ENCODE measurements at places on chromosomes 6 and 20. TPM values are rescaled to one million over a fixed set of nuclear protein-coding genes. Genes with fewer than 3 reads are reported as not detected.

DNA sequence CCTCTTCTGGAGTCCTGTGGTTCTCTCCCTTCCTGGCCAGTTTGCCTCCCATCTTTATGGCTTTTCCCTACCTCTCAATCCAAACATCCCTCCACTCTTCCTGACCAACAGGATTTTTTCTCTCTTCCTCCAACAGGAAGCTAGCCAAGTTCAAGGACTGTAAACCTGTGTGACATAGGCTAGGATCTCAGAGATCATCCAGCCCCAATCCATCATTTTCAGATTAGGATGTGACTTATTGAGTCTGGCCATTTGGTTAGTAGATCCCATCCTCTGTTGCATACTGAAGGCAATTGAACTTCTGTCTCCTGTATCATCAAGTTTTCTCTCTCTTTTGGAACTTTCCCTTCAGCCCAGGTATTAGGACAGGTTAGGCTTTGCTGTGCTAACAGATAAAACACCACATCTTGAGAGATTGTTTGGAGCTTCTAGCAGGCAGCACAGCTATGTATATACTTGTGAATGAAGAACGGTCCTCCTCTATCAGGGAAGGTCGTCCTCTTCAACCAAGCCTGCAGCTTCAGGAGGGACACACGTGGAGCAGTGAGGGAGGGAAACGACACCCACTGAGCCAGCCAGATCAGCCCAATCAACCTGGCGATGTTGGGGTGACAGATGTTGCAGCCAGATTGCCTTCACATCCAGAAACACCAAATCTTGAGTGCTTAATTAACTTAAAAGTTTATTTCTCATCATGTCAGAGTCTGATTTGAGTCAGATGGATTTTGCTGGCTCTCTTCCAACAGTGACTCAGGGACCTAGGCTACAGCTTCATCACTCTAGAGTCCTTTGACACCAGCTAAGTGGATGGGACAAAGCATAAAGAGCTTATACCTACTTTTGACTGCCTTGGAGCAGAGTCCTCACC lies 106.8 kb downstream of the GJA10 start:
- H3K36me3 ChIP-seq = no peaks in the 10 kb centered on the region
- no peak overlapping the region for H3K27ac ChIP-seq
- H3K27me3 ChIP-seq = no peaks in the 10 kb centered on the region

- H3K36me3 ChIP-seq = no peaks in the 10 kb centered on the region
- no peak for DNase-seq
- no peak overlapping the region for H3K4me3 ChIP-seq
- H3K4me1 ChIP-seq = peaks cover 6% of the 10 kb centered on the region
- no peak overlapping the region for H3K27ac ChIP-seq
- H3K27me3 ChIP-seq = no peaks in the 10 kb centered on the region
Observed at GRCh38 chr20:43923322-43923721, 8.7 kb downstream of the TOX2 start.

GRCh38 chr6:21185861-21186478 lies 407.6 kb upstream of the SOX4 start:
- no peaks in the 10 kb centered on the region for H3K27me3 ChIP-seq
- H3K27ac ChIP-seq = no peak overlapping the region
- H3K36me3 ChIP-seq = no peaks in the 10 kb centered on the region
- DNase-seq = no peak
- H3K4me3 ChIP-seq = no peak overlapping the region

DNA sequence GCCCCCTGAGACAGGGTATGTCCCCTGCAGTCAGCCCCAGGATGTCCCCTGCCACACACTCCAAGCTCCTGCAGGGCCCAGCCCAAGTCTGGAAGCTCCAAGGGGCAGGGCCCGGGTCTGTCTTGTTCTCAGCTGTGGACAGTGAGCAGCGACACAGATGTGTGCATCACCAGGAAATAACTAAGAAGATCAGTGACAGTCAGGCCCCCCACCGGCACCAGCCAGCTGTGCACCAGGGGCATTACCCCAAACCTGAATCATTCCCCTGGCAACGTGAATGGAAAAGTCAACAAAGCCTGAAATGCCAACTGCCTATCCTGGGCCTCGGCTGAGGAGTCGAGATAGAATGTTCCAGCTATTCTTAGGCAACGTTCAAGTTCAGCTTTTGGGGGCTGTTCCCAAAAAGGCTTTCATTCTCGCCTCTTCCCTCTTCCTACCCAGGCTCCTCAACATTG lies 105.0 kb downstream of the PREX1 start:
- no peaks in the 10 kb centered on the region for H3K27me3 ChIP-seq
- peak overlapping the region; percentile 41 for H3K27ac ChIP-seq
- H3K36me3 ChIP-seq = no peaks in the 10 kb centered on the region
- H3K4me3 ChIP-seq = no peak overlapping the region

DNA sequence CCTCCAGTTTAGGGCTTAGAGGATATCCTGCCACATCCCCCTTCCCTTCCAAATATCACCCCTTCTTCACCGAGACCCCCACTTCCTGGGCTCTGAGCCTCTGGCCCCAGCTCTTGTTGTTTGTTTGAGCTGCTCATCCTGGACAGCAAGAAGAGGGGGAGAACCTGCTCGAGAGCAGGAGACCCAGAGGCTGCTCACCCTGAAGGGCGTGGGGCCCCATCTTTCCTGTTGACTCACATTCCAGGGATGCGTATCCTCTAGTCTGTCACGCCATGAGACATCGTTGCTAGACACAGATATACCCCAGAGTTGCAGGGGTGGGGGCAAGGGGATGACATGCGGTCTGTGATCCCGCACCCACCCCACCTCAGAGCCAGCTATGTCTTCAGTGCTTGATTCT lies 5.7 kb upstream of the TNXB start:
- H3K4me1 ChIP-seq = peaks cover 56% of the 10 kb centered on the region
- H3K4me3 ChIP-seq = no peak overlapping the region
- no peak for DNase-seq
- peak overlapping the region; percentile 43 for H3K27ac ChIP-seq
- peaks cover 36% of the 10 kb centered on the region for H3K36me3 ChIP-seq

DNA sequence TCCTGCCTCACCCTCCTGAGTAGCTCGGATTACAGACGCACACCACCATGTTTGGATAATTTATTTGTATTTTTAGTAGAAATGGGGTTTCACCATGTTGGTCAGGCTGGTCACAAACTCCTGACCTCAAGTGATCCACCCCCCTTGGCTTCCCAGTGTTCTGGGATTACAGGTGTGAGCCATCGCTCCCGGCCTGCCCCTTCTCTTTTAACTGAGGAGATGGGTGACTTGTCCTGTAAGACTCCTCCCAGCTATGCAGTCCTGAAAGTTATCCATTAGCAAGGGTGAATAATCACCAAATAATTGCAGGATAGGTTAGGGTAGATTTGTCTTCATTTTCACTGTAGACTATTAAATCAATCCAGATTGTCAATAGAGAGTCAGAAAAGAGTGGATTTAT lies 40.5 kb upstream of the JARID2 start:
- no peak overlapping the region for H3K27ac ChIP-seq
- DNase-seq = no peak
- no peaks in the 10 kb centered on the region for H3K4me1 ChIP-seq
- no peaks in the 10 kb centered on the region for H3K36me3 ChIP-seq
- H3K4me3 ChIP-seq = no peak overlapping the region

- H3K4me1 ChIP-seq = peaks cover 7% of the 10 kb centered on the region
- no peak overlapping the region for H3K27ac ChIP-seq
- no peaks in the 10 kb centered on the region for H3K27me3 ChIP-seq
Observed at GRCh38 chr20:24499472-24499871, 30.0 kb downstream of the SYNDIG1 start.

DNA sequence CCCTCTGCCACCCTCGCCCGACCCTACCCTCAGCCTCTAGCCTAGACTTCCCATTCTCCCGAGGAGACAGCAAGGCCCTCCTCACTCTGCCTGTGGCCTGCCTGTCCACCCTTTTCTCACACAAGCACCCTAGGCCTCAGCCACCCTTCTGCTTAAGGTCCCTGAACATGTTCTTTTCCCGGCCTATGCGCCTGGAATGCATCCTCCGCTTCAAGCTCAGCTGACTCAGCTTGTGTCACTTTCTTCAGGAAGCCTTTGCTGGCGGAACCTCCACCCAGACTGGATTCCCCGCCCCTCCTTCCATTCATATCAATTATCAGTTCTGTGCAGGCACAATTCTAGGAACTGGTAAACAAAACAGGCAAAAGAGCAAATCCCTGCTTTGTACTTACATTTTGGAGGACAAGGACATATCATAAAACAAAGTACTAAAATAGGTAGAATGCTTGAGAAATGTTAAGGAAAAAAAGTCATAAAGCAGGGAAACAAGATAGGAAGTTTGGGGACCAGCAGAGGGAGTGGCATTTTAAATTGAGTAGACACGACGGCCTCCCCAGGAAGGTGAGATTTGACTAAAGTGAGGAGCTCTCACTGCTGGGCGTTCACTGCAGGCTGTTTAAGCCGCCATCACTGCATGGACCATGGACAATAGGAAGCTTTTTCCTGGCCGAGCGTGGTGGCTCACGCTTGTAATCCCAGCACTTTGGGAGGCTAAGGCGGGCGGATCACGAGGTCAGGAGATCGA lies 17.9 kb upstream of the SNHG17 start:
- no peaks in the 10 kb centered on the region for H3K27me3 ChIP-seq
- no peak overlapping the region for H3K27ac ChIP-seq
- H3K4me3 ChIP-seq = no peak overlapping the region
- DNase-seq = no peak

GRCh38 chr6:138695193-138695592 lies 78.4 kb upstream of the CCDC28A start:
- H3K4me3 ChIP-seq = no peak overlapping the region
- H3K27ac ChIP-seq = no peak overlapping the region
- no peak for DNase-seq

DNA sequence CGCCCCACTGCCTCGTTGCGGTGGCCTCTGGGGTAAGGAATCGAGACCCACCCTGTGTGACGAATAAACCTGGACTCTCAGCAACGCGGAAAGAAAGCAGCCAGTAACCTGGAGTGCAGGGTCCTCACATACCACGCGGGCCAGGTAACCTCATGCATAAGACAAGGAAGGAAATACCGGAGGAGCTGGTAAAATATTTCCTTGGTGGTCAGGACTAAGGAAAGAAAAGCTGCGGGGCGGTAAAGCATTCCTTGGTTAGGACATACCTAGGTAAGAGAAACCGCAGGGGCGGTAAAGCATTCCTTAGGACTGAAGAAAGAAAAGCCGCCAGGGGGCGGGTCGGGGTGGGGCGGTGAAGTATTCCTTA lies 80.7 kb downstream of the SYTL3 start:
- H3K27ac ChIP-seq = no peak overlapping the region
- H3K4me3 ChIP-seq = no peak overlapping the region
- no peaks in the 10 kb centered on the region for H3K27me3 ChIP-seq
- peaks cover 9% of the 10 kb centered on the region for H3K4me1 ChIP-seq
- no peaks in the 10 kb centered on the region for H3K36me3 ChIP-seq

DNA sequence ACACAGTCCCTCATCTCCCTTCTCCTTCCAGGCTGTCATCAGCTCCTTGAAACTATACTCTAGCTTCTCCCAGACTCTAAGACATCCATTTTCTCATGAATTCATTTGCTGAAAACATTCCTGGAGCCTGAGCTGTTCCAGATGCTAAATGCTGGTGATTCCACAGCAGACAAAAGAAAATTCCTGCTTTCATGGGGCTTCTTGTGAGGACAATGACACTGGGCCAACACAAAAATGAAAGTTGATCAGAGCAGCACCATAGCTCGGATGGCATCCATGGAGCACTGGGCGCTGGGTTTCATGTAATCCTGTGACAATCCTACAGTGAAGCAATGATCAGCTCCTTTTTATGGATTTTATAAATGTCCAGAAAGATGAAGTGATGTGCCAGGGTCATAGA lies 47.4 kb upstream of the STX16 start:
- no peak for DNase-seq
- H3K4me1 ChIP-seq = no peaks in the 10 kb centered on the region
- no peak overlapping the region for H3K27ac ChIP-seq

DNA sequence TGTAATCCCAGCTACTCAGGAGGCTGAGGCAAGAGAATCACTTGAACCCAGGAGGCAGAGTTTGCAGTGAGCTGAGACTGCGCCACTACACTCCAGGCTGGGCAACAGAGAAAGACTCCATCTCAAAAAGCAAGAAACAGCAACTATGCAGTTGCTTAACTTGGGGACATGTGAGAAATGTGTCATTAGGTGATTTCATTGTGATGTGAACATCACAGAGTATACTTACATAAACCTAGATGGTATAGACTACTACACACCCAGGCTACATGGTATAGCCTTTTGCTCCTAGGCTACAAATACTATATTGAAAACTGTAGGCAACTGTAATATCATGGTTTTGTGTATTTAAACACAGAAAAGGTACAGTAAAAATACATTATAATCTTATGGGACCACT lies 3.3 kb upstream of the COQ3 start:
- no peak overlapping the region for H3K27ac ChIP-seq
- H3K36me3 ChIP-seq = peaks cover 17% of the 10 kb centered on the region

GRCh38 chr20:48098099-48098498 lies 312.8 kb upstream of the SULF2 start:
- H3K4me3 ChIP-seq = no peak overlapping the region
- H3K27ac ChIP-seq = no peak overlapping the region
- no peaks in the 10 kb centered on the region for H3K4me1 ChIP-seq
- DNase-seq = no peak
- H3K27me3 ChIP-seq = no peaks in the 10 kb centered on the region

DNA sequence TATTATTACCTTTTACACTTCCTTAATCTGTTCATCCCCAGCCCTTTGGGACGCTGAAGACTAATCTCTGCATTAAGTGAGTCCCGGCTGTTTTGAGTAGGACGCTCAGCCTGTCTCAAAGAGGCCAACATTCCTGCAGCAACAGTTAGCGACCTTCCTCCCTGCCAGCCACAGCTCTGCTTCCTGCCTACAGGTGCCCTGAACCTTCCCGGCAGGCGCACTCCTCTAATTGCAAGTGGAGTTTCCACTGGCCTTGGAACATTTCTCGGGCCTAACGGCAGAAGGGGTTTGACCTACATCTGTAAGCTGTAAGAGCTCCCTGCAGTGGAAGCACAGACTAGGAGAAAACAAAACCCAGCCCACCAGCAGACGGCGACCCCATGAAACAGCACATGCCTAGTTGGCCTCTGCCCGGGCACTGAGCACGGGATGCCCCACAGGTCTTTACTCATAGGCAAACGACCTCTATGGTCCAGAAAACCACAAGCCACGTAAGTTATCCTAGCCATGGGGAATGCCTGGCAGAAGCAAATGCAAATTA lies 137.9 kb downstream of the DTNBP1 start:
- H3K4me3 ChIP-seq = no peak overlapping the region
- peaks cover 4% of the 10 kb centered on the region for H3K36me3 ChIP-seq
- no peaks in the 10 kb centered on the region for H3K27me3 ChIP-seq
- H3K4me1 ChIP-seq = peaks cover 17% of the 10 kb centered on the region
- DNase-seq = no peak

DNA sequence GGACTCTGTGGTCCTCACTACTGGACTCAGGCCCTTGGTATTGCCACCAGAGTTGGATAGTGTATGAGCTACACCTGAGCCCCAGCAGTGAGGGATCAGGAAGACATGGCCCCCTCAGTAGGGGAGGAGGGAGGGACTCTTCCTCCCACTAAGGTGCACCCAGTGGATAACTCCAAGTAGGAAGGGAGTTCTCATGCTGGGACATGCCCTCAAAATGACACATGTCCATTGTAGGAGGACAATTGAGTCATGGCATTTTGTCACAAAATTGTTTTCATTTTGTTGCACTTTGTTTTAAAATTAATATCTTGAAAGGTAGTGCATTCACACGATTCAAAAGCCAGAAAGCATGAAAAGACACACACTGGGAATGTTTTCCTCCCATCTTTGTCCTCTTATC lies 127.2 kb downstream of the FOXO3 start:
- no peak overlapping the region for H3K4me3 ChIP-seq
- H3K27me3 ChIP-seq = no peaks in the 10 kb centered on the region
- peaks cover 10% of the 10 kb centered on the region for H3K4me1 ChIP-seq
- no peaks in the 10 kb centered on the region for H3K36me3 ChIP-seq
- H3K27ac ChIP-seq = no peak overlapping the region

COL9A3 gene
- total RNA-seq = 5.3 TPM

MYMX gene
- total RNA-seq = not detected

GTF2H4 gene
- 15.2 TPM for total RNA-seq

TINAG gene
- not detected for total RNA-seq

ULBP3 gene
- 2.4 TPM for total RNA-seq

Data from thyroid gland (tissue), 4 donors.